ENCODE measurements at places on chromosomes 5 and 9.

DNA sequence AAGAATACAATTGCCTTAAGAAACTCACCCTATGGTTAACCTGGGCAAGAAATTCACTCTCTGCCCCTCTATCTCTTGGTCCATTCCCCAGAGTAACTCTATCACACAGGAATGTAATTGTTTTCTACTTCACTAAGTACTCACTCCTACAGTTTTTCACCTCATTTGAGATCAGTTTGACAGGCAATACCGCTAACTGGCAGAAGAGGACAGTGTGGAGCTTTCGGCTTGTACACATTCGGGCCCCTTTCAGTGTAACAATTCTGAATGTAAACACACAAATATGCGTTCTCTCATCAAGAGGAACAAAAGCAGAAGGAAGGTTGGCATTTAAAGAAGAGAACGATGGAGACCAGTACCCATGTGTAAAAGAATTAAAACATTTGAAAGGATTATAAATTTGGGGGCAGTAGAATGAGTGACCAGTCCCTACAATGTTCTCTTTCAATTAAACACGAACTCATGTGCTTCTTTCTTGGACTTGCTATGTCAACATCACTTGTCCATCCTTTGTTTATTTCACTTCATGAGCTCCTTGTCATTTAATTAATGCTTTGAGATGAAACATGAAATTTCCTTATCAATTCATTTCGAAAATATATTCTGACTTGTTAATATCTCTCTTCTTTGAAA lies 188.5 kb upstream of the GRAMD2B start:
- no peak for DNase-seq

GRCh38 chr9:137294681-137295237 lies 7.3 kb downstream of the NRARP start:
- no peak for DNase-seq

DNA sequence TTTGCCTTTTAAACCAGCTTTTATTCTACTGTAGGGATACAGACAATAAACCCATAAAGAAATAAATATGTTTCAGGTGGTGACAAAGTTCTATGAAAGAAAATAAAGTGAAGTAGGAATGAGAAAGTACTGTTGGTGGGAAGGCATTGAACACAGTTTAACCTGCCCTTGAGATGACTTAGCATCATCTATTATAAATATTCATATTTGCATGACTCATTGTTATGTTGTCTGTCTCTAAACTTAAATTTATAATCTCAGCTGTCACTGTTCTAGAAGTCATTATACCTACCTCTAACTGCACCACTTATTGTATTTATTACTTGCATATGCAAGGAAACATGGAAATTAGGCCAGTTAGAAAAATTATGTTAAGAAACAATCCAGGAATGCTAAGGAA lies 202.2 kb downstream of the CHSY3 start:
- DNase-seq = no peak

DNA sequence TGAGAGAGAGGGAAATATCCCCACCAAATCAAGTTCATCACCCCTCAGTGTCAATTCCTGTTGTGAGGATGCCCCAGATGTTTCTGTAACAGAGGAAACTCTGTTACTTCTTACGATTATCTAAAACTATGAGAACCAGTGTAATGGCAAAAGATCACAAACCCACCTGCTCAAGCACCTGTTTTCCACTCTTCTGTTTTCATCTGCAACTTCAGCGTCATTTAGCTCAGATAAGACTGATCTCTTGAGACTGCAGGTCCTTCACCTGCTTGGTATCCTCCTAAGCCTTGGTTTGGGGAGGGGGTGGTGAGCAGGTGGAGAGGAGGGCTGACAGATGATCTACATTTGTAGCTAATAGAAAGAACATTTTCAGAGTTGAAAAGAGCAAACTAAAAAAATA lies 229.3 kb downstream of the SLF1 start:
- no peak for DNase-seq

- DNase-seq = no peak
Measured at GRCh38 chr9:125750627-125751011, 3.4 kb downstream of the PBX3 start.

- DNase-seq = no peak
Measured at GRCh38 chr9:8751406-8751930, 951.9 kb upstream of the DMAC1 start.

- DNase-seq = no peak
Measured at GRCh38 chr5:80206282-80206681, 49.6 kb downstream of the SERINC5 start.

DNA sequence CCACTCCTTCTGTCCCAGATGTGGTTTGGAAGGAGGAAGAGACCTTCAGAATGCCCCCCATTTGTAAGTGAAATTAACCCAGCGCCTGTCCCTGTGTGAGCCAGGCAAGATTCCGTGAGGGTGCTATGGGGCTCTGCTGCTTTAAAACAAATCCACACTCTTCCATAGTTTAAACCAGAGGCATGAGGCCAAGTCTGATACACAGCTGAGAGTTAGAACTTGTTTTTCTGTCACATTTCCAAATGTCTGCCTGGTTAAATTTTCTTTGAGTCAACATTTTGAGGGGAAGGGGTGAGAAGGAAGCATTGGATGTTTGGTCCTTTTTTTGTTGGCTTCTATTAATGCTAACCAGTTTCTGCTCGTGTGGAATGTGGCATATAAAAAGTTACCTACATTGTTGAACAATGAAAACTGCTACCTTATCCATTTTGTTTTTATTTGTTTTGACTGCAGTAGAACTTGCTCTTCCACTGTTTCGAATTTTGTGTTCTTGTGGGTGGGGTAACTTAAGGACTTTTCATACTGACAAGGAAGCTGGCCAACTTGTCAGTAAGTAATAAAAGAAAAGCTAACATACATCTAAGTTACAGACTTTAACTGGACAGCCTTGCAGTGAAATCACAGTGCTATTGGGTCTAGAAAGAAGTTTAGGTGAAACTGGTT lies 12.9 kb downstream of the RGMB start:
- DNase-seq = no peak

- DNase-seq = no peak
Measured at GRCh38 chr9:121289772-121290370, 21.9 kb downstream of the GSN start.

DNA sequence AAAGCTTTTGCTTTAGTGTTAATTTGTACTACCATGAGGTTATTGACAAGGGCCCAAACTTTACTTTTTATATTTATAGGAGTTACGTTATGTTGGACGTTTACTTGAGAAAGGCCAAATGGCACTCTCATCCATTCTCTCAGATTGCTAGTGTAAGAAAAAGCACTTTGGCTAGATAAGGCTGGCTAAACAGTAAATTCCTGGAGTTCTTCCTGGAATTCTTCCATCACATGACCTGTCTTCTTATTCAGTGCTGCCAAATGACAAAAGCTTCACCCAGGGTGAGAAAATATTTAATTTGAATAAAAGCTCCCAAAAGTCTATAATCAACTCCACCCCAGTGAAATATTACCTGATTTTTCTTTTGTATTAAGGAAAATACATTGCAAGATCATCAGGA lies 1568.9 kb upstream of the ACO1 start:
- no peak for DNase-seq

DNA sequence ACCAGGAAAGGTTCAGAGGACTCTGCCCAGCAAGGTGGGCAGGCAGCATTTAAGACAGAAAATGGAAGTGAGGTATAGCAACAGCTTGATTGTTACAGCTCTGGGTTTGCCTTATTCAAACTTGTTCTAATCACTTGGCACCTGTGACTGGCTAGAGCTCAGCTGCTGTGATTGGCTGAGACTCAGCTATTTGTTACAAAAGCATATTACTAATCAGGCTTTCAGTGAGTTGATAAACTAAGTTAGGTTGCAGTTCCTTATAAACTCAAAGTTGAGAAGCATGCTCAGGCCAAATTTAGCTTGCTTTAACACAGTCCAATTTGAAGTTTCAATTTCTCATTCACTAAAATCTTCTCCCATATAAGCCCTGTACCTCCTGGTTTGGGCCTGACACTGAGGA lies 56.3 kb downstream of the GDA start:
- DNase-seq = no peak

DNA sequence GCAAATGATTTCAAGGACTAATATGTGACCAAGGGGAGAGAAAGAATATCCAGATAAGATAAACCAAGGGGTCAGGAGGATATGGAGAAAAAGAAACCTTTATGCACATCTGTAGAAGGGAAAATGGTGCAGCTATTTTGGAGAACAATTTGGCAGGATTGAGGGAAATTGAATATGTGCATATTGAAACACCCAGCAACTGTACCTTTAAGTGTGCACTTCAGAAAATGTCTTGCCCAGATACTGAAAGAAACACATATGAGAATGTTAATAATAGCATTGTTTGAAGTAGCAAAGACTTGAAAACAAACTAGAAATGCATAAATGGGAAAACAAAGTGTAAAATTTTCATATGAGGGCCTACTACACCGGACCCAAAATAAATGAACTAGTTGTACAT lies 599.6 kb downstream of the PSAT1 start:
- DNase-seq = no peak

- DNase-seq = no peak
Measured at GRCh38 chr5:77945874-77946273, 169.7 kb upstream of the TBCA start.

GRCh38 chr5:17743580-17744435 lies 109.5 kb downstream of the TAF11L14 start:
- DNase-seq = no peak

DNA sequence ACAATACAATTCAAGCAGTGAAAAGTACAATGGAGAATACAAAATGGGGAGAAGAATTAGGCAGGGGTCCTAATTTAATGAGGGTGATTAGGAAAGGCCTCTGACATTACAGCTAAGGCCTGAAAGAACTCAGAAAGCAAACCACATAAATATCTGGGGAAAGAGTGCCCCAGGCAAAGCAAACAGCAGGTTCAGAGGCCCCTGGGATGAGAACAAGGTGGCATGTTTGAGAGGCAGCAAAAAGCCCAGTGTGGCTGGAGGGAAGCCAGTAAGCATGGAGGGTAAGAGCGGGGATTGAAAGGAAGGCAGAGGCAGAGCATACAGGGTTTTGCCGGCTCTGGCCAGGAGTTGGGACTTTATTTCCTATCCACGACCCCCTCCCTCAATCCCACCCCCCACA lies 33.4 kb upstream of the VDAC1 start:
- no peak for DNase-seq

DNA sequence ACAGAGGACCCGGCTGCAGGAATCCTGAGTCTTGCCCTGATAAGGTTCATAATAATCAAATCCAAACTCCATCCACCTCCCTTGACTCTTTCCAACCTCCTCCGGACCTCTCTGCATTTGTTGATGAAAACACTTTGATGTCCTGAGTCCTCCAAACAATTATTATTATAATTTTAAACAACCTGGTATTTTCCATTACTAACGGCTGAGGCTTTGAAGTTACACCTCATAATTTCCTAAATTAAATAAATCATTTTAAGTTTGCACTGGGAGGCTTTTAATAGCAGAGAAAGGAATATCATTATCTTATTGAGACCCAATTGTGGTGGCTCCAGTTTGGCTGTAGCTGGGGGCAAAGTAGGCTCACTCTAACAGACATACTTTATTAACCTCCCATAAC lies 9.5 kb downstream of the MSX2 start:
- no peak for DNase-seq

DNA sequence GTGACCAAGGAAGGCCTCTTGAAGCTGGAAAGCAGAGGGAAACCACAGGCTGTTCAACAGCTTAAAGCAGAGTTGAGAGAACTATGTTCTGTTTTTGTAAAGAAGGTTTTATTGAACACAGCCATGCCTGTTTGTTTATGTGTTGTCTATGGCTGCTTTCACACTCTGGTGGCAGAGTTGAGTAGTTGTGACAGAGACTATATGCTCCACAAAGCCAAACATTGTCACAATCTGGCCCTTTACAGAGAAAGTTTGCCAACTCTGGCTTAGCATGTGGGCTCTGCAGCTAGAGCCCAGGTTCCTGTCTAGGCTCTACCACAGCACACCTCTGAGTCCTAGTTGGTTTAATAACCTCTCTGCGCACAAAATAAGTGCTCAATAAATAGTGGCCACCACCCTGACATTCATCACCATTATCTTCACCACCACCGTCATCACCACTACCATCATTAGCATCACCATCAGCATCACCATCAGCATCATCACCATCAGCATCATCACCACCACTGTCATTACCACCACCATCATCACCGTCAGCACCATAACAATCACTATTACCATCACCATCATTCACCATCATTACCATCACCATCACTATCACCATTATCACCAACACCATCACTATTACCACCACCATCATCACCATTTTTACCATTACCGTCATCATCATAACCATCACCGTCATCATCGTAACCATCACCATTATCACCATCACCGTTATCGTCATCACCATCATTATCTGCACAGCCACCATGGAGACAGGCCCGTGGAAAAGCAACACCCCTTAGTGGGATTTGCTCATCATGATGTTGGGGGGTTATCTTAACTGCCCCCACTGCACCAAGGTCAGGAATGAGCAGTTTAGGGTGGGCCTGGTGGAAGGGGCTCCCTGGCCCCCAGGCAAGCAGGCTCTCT lies 18.3 kb downstream of the AKNA start:
- no peak for DNase-seq

- no peak for DNase-seq
Measured at GRCh38 chr5:151183456-151184245, 26.1 kb upstream of the ANXA6 start.

DNA sequence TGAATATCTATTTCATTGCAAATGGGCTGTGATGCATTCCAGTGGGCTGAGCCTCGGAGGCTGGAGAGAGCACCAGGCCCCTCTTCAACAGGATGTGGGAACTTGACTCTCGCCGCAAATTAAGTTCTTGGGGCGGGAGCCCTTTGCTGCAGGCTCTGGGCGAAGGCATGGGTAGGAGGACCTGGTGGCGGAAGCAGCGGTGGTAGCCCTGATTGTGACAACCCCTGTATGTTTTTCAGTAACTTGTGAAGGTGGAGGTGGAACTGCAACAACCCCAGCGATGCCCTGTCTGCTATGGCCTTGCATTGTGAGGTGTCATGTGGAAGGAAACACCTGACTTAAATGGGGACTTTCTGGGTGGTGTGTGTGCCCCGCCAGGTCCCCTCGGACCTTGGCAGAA lies 9.4 kb downstream of the FYB1 start:
- no peak for DNase-seq

DNA sequence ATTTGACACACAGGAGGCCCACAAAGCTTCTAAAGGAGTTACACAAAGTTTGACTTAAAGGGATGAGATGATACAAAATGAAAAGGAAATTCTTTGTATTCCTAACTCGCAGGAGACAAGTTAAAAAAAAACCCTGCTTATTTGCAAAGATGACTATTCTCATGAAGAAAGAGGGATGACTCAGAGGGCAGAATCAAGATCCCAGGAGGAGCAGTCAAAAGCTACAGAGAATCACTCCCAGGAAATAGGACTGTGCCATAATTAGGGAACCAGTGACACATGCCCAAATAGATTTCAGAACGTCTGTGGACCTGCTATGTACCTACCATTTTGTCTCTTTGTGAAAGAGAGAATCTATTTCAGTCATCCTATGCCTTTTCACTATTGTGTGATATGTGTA lies 103.5 kb upstream of the ARRDC3 start:
- no peak for DNase-seq

DNA sequence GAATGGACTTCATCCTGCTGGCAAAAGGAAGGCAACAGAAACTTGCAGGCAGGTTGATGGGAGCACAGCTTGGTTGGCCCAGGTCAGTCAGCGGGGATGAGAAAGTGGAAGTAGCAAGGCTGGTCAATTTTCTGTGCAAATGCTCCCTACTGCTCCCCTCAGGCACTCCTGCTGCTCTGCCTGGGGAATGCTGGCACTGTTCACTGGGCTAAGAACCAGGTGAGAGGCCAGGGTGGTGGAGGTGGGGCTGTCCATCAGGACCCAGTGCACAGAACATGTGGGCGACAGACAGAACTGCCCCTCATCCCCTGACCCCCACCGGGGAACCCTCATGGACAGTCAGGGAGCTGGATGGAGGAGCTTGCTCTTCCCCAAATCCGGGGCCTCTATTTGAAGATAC lies 593.1 kb downstream of the IRX1 start:
- no peak for DNase-seq

GRCh38 chr9:87382900-87383299 lies 114.8 kb upstream of the DAPK1 start:
- no peak for DNase-seq
